ENCODE measurements at places on chromosomes 5 and 9.

- DNase-seq, result no peak
These were observed 108.0 kb upstream of the DPYSL3 start for GRCh38 chr5:147617711-147618350.

GRCh38 chr5:134614450-134615085 is 18.1 kb downstream of the SAR1B start:
- no peak for DNase-seq

DNA sequence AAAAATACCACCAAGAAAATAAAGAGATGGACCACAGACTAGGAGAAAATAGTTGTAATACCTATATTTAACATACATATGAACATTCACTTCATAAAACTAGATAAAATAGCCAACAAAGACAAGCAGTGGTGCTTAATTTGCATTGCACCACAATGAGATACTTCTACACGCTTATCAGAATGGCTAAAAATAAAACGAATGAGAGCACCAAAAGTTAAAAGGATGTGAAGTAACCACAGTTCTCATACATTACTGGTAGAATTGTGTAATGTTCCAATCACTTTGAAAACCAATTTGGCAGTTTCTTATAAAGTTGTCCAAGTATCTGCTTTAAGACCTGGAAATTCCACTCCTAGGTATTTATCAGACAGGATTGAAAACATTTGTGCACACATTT is 198.9 kb upstream of the SGCD start:
- no peak for DNase-seq

- DNase-seq, result no peak
These were observed 168.2 kb downstream of the PPP2R2B start for GRCh38 chr5:146710348-146710747.

DNA sequence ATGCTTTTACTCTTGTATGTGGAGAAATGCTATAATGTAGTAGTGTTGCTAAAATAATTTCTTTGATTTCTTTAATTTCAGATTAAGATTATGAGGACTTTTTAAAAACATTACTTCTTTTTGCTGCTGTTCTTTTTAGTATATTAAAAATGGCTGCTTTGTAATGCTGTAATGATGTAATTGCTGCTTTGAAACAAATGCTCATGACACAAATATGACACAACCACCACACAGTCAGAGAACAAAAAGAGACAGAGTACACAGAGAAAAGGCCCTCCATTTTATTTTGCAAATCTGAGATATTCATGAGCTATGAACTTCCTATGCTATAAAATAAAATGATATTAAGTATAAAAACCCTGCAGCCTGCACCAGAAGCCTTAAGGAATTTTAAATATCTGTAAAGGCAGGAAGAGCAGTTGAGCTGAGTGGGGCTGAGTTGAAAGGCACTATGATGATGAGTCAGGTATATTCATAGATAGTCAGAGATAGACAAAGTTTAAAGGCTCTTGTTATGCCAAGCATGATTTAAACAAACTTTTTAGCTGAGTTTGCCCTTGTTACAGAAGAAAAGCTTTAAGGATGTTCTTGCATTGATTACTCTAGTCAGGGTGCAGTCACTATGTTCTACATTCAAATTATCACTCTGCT is 5.1 kb upstream of the POU5F2 start:
- no peak for DNase-seq

Data from Jurkat, Clone E6-1 (cell line).